ENCODE measurements at places on chromosomes 4 and X.
A peak's percentile ranks its signal among the peaks of the same experiment; 100 is the strongest.

DNA sequence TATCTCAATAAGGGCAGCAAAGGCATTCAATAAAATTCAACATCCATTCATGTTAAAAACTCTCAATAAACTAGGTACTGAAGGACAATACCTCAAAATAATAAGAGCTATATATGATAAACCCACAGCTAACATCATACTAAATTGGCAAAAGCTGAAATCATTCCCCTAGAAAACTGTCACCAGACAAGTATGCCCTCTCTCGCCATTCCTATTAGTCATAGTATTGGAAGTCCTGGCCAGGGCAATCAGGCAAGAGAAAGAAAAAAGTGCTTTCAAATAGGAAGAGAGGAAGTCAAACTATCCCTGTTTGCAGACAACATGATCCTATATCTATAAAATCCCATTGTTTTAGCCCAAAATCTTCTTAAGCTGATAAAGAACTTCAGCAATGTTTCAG is 116.8 kb downstream of the TENT5D start:
- no peak for DNase-seq

GRCh38 chrX:39560271-39560670 is 537.5 kb downstream of the BCOR start:
- DNase-seq = no peak

- no peak for DNase-seq
Measured at GRCh38 chrX:135315864-135316263, 6.6 kb downstream of the ETDC start.

GRCh38 chr4:131531087-131531486 is 1618.0 kb upstream of the PCDH10 start:
- no peak for DNase-seq

DNA sequence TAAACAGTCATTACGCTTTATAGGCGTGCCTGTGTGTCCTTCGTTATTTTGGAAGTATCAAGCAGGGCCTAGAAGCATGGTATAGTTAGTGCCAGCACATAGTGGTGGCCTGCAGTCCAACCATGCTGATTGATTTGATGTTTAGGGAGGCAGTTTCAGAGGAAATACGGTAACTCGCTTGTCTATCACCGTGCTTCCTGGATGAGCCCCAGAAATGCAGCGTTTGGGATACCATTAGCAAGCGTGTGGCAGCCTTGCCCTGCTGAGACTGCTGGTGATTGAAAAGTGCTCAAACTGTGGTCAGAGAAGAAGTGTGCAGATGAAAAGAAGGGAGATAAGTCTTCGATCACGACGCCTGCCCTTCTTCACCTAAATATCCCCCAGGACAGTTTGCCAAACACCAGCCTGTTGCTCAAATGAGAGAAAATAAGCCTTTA is 158.4 kb downstream of the CHIC2 start:
- peak; percentile 77 for DNase-seq

- no peak for DNase-seq
Measured at GRCh38 chr4:98510757-98511517, 147.5 kb downstream of the TSPAN5 start.

- DNase-seq = peak; percentile 56
Measured at GRCh38 chr4:37639551-37640285, 46.5 kb downstream of the RELL1 start.

DNA sequence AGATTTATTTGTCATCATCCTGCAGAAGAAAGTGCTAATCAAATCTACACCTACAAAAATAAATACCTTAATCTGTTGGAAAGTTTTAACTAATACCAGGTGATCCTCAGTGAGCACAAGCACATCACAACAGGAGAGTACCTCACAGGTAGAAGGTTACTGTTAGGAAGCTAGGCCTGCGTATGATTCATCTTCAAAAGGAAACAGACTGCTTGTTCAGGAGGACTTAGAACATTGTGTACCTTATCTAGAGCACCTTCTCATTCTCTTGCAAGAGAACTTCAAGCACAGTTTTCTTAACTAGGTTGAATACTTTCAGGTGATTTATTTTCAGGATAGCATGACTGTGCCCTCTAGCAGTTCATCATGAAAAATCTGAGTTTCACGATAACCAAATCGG is 54.2 kb downstream of the MND1 start:
- DNase-seq = no peak

GRCh38 chr4:104486716-104487504 is 7.8 kb downstream of the CXXC4 start:
- DNase-seq = no peak

GRCh38 chr4:115720611-115721010 is 607.2 kb upstream of the NDST4 start:
- no peak for DNase-seq

GRCh38 chr4:154044742-154045485 is 256.0 kb upstream of the SFRP2 start:
- no peak for DNase-seq

GRCh38 chr4:95050980-95051701 is 293.4 kb downstream of the BMPR1B start:
- no peak for DNase-seq
